Activated naive CD8-positive, alpha-beta T cell treated with anti-CD3 and anti-CD28 coated beads for 36 hours (primary cell): ENCODE measurements at places on chromosomes 6 and 20. TPM values are rescaled to one million over a fixed set of nuclear protein-coding genes. Genes with fewer than 3 reads are reported as not detected.

Gene LTB
- total RNA-seq, result 273 TPM

Gene RFX6
- total RNA-seq, result not detected

Gene PLAGL2
- total RNA-seq, result 87.2 TPM

Gene GPX5
- total RNA-seq, result not detected

Gene LY6G6F
- not detected for total RNA-seq

Gene TFB1M
- total RNA-seq, result 48.5 TPM

Gene TGM2
- not detected for total RNA-seq

Gene ZNF337
- total RNA-seq, result 10.6 TPM

Gene ID4
- total RNA-seq, result not detected
